Activated CD4-positive, alpha-beta memory T cell treated with anti-CD3 and anti-CD28 coated beads for 36 hours (primary cell): ENCODE measurements at places on chromosomes 2 and 18.

DNA sequence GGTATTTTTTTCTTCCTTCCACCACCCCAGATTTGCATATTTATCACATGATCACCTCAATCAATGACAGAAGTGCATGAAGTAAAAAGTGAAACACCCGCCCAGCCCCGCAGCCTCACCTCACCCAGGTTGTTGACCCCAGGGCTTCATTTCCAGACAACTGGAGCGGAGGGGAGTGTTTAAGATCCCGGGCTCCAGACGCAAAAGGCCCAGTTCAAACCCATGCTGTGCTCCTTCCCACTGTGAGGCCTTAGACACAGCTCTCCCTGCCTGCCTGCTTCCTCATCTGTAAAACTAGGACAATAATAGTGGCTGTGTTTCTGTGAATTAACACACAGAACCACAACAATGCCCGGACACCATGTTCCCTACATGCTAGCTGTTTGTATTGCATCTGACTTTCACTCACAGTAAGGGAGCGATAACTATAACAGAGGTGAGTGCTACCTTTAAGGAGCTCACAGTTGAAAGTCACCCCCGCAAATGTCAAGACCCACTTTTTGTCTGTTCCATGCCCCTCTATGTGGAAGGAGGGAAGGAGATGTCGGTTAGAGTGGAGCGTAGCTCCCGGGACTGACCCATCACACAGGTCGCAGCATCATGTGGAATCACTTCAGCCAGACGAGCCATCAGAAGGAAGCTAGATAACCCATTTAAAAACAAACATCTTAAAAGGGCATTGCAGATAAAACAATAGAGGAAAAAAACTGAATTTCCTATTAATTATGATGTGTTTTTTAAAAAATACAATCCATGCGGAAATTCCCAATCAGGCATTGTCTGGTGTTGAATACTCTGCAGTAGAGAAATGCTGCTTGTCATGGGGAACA lies 77.5 kb upstream of the DAPL1 start:
- DNase-seq: no peak

- DNase-seq: no peak
These were observed 41.0 kb downstream of the HPCAL1 start for GRCh38 chr2:10343658-10344057.

DNA sequence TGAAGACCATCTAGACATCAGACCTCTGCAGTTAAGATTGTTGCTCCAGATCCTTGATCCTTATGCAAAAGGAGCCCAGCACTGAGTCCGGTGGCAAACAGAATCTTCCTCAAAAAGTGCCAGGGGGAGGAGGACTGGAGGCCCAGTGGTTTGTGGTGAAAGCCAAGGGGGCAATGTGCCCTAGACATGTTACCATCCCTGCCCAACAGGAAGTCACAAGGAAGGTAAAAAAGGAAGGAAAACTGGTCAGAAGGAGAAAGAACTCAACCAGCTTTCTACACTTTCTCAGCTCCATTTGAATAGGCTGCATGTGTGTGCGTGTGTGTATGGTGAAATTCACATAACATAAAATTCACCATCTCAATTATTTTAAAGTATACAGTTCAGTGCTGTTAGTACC lies 25.0 kb upstream of the KDM3A start:
- no peak for DNase-seq

DNA sequence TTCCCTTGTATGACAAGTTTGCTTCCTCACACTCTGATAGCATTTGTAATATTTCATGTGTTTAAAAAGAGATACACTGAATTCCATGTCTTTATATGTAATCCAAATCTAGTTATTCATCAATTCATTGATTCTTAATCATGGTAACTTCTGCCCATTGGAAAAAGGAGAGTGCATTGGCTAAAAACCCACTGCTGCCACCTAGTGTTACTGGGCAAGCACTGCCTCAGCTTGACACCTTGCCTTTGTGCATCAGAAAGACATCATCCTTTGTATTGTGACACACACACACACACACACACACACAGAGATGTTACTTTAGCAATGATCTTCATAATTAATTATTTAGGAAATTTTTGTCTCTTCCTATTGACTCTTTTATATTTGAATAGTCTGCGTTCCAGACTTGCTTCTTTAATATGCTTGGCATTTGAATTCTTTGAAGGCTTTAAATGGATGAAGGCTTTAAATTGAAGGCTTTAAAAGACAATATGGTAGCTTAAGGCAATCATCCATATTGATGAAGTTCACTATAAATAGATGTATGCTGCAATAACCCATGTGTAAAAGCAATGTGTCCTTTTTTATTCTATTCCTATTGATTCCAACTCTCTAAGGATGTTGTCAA lies 414.2 kb upstream of the CHST9 start:
- peak; percentile 36 for DNase-seq

GRCh38 chr2:53475321-53475720 lies 292.3 kb upstream of the CHAC2 start:
- DNase-seq: no peak

DNA sequence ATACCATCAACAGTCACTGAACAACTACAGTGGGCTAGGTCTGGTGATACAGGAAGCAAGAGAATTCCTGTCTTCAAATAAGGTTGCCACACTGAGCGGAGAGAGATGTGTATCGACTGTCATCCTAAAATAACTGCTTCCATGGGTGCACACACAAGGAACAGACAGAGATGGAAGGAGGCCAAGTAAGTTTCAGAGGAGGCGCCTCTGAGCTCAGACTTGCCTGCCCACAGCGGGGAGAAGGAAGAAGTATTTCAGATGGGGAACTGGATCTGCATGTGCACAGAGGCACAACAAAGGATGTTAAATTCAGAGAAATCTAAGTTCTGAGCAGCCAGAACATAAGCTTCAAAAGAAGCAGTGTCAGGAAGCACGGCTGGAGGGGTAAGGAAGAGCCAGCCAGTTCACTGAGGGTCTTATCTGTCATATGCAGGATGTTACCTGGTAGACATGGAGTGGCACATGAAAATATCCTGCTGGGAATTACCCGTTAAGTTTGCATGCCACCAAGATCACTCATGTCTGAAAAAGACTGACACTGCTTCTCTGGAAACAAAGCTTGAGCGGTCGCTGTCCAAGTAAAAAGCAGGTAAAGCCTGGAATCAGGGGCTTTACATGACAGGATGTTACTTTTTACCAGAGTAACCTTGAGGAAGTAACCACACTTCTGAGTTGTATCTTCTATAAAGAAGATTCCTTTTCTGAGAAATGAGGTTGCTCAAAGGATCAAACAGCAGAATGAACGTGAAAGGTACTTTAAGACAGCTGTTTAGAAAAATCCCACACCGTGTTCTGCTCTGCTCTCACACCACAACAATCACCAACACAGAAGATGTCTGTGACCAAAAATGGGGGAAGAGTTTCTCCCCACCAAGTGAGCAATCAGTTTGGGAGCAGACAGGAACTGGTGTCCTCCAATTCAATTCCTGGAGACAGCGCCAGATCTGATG lies 260.2 kb downstream of the NBAS start:
- DNase-seq: no peak

- no peak for DNase-seq
These were observed 86.2 kb downstream of the COPS8 start for GRCh38 chr2:237171881-237172280.

DNA sequence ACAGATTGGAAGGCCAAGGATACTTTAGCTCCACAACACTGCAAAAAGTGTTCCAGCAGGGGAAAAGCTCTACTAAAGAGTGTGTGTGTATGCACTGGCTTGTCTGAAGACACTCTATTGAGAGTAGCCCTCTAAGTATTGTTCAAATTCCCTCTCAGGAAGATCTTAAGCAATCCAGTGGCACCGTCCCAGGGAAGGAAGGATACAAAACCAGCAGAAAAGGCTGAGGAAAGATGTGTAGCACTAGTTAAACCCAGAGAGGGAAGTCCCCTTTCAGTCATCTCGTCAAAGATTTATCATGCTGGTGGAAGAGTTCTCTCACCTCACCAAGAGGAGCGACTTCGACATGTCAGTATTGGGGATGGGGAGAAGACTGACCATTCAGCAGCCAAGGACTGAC lies 50.5 kb downstream of the DHRS9 start:
- DNase-seq: no peak

- DNase-seq: no peak
These were observed 347.2 kb upstream of the TRIB2 start for GRCh38 chr2:12369566-12369965.

DNA sequence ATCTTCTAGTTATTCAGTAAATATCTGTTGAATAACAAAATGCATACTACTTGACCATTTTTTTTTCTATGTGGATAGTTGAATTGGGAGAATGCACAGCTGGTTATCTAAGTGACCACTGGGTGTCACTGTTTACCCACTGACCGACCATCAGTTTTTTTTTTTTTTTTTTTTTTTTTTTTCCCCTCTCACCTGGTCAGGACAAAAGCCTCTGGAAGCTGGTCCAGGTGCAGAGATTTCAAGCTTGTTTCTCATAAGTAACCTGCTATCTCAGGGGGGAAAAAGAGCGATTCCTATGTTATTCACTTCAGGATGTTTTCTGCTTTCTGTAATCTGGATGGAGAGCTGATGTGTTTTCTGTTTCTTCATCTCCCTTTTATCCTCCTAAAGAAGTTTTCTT lies 256.0 kb downstream of the DCDC2C start:
- DNase-seq: no peak

DNA sequence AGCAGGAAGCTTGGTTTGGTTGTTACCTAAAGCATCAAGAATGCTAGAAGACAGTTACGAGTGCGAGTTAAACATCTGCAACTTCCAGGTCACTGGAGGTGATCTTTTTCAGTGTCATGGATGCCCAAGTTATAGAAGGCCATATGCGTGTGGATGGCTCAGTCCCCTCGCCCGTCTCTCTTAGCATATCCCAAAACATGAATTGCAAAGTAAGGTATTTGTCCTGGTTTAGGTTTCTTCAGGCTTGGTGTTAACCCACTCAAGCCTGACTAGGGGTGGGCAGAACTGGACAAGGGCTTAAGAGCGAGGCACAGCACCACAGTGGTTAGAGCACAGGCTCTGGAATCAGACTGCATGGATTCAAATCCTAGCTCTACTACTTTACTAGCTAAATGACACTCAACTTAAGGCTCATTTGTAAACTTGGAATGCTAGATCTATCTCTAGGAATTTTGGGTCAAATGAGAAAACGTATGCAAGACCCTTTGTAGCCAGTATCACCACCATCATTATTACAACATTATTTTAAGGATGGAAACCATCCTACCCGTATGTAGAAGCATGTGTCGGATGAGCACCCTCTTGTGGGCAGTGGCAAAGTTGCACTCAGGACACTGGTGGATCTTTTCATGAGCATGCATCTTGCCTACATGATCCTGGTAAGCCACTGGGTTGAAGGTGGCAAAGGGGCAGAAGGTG lies 11.2 kb downstream of the ZNF142 start:
- DNase-seq: peak; percentile 66

DNA sequence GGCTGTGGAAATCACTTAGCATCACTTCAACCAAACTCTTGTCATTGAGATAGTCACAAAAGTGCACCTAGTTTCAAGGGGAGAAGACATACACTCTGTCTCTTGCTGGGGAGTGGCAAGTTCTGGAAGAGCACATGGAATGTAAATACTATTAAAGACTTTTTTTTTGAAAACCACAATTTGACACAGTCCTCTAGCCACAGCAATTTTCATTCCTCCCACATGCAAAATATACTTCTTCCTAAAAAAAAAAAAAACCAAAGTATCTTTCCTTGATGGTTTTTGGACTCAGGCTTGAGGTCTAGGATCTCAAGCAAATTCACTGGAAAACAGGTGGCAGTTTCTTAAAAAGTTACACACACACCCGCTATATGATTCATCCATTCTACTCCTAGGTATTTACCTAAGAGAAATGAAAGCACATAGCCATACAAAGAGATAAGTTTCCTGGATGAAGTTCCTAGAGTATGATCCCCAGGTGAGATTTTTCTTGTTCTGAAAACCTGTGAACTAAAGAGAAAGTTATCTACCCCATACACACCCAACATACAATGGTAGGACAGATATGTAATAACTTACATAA lies 295.8 kb downstream of the SP3 start:
- no peak for DNase-seq

- DNase-seq: no peak
These were observed 20.8 kb upstream of the CHN1 start for GRCh38 chr2:175025946-175026345.

- no peak for DNase-seq
These were observed 25.6 kb upstream of the LDLRAD4 start for GRCh38 chr18:13192970-13193369.

- no peak for DNase-seq
These were observed 257.2 kb upstream of the RGPD4 start for GRCh38 chr2:107569496-107569895.

DNA sequence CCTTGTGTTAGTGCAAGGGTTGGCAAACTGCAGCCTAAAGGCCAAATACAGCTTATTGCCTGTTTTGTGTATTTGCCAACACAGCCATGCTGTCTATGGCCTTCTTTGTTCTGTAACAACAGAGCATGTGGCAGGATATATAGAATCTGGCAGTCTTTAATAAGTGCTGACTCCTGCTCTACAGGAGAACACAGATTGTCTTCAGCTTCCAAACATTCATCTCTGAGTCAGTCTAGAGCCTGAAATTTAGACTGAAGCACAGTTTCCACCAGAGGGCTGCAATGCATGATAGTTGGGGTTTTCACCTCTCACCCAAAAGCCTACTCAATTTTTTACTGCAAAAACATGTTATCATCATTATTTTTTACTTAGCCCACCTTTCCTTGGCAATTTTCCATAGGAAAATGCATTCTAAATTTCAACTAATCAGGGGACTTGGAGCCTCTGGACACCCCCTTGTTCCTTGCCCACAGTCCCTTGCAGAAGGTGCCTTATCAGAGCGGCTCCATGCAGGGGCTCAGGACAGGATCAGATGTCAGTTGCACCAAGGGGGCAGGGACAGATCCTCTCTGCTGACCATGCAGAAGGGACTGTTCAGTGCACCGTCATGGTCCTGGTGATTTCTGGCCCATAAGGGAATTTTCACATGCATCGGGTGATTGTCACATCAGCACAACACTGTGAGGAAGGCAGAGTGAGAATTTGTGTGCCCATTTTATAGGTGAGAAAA lies 12.4 kb downstream of the IL37 start:
- no peak for DNase-seq

GRCh38 chr18:35577045-35577848 lies 4.3 kb upstream of the GALNT1 start:
- DNase-seq: peak; percentile 63

DNA sequence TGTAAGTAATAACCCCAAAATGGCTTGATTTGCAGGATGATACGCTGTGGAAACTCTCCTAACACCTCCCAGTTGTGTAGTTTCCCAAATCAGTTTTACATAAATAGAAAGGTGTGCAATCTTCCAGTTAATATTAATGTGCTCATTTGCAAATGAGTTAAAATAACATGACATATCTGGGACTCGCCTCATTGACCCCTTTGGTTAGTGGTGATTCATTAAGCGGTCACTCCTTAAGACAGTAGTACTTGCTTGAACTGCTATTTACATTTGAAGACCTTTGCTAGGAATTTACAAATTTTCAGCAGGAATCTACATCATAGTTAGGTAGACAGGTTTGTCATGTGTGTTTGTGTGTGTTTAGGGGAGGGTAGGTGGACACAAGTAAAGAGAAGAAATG lies 1367.7 kb upstream of the CELF4 start:
- no peak for DNase-seq

DNA sequence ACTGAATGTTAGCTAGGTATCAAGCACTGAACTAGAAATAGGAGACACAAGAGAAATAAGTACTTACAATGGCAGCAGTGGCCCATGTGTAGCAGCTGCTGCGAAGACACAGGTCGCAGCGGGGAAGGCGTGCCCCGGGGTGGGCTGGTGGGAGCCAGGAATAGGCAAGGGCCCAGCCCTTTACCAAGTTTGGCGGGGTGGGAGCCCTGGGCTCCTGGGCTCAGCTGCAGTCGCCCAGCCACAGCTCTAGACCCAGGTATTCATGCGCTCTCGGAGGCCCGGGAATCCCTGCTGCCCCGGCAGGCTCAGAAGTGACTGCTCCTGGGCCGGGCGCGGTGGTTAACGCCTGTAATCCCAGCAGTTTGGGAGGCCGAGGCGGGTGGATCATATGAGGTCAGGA lies 1287.3 kb downstream of the CNTNAP5 start:
- no peak for DNase-seq
